NCI-H187 treated with DMSO at 0.1 percent for 48 hours (cell line): ENCODE measurements at places on chromosomes 13 and 19.

GRCh38 chr19:37987356-37988332 lies 80.6 kb downstream of the SIPA1L3 start:
- no peak for DNase-seq

GRCh38 chr13:40172149-40172591 lies 494.3 kb downstream of the FOXO1 start:
- DNase-seq = no peak

DNA sequence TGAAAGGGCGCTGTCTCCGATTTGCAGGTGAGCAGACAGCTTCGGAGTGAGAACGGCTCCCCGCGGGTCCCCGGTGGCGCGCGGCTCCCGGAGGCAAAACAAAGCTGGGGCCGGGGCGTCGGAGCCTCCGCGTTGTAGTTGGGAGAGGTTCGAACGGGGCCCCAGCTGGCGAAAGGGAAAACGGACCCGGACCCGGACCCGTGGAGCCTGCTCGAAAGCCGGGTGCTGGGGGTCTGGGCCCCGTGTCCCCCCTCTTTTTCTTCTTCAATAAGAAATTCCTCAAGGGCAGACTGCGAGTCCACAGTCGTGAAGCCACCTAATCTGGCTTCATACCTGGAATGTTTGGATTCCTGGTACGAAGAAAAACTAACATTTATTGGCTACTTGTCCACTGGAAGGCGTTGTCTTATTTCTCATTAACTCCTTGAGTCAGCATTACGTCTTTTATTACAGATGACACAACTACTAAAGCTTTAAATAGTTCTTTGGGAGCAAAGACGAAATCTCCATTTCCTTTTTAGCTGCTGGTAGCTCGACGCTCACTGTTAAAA lies 632 bp upstream of the MTIF3 start:
- no peak for DNase-seq

- no peak for DNase-seq
Measured at GRCh38 chr19:1244693-1245451, 3.3 kb downstream of the ATP5F1D start.

DNA sequence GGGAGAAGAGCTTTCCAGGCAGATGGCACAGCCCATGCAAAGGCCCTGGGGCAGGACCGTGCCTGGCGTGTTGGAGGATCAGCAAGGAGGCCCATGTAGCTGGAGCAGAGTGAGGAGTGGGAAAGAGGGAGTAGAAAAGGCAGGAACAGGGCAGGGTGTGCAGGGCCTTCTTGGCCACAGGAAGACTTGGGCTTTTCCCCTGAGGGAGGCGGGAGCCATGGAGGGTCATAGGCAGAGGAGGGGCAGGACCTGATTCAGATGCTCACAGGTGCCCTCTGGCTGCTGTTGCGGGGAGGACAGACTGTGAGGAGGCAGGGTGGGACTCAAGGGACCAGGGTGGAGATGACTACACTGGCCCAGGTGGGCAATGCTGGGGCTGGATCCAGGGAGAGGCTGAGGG lies 13.8 kb upstream of the PTPRS start:
- no peak for DNase-seq

- DNase-seq = no peak
Measured at GRCh38 chr19:35120492-35120891, 4.9 kb downstream of the FXYD3 start.
